ENCODE measurements at places on chromosomes 3 and 15.

DNA sequence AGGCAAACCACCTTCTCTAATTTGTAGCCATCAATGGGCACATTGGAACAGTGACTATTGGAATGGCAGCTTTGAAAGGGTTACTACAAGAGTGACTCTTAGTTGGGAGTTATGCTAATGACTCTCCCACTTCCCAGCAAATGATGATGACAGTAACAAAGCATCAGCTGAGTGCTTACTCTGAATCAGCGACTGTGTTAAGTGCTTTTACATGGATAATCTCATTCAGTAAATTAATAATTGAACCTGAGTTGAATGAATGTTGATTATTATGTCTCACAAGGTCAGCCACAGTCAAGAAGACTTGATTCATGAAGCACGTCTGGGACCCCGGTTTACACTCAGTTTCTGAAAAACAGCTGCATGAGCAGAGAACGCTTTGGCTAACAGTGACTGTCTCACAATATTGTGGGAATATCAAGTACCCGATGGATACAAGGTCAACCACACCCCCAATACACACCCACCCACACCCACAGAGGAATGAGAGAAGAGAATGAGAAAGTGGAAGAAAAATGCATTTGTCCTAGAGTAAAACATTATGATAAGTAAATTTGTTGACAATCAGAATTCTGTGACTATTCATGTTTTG lies 242.0 kb upstream of the FEZF2 start:
- H3K4me1 ChIP-seq, result no peaks in the 10 kb centered on the region
- no peaks in the 10 kb centered on the region for H3K36me3 ChIP-seq
- no peak overlapping the region for H3K4me3 ChIP-seq

DNA sequence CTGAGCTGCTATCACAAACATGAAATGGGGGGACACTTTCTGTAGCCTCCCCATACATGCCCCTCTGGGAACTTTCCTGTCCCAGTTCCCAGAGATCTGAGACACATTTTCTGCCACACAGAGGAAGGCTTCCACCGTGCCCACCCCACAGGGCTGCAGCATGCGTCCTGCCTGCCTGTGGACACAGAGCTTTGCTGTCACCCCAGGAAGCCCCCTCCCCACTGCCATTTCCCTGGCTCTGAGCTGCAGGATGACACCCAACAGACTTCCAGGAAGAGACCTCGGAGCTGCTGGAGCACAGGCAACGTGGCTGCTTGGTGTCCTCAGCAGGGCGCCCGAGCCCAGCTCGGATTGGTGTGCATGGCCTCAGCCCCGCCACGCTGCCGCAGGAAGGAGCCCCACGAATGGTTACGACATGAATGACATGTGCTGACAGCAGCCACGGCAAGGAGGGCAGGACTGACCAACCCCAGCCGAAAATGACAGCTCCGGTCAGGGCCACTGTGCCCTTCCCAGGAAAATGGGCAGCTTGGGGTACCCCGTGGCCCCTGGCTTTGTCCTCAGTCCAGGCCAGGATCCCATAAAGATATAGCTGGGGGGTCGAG lies 81.3 kb downstream of the VGLL4 start:
- no peak overlapping the region for H3K27ac ChIP-seq
- peaks cover 85% of the 10 kb centered on the region for H3K36me3 ChIP-seq
- H3K27me3 ChIP-seq, result no peaks in the 10 kb centered on the region
- H3K4me3 ChIP-seq, result no peak overlapping the region

DNA sequence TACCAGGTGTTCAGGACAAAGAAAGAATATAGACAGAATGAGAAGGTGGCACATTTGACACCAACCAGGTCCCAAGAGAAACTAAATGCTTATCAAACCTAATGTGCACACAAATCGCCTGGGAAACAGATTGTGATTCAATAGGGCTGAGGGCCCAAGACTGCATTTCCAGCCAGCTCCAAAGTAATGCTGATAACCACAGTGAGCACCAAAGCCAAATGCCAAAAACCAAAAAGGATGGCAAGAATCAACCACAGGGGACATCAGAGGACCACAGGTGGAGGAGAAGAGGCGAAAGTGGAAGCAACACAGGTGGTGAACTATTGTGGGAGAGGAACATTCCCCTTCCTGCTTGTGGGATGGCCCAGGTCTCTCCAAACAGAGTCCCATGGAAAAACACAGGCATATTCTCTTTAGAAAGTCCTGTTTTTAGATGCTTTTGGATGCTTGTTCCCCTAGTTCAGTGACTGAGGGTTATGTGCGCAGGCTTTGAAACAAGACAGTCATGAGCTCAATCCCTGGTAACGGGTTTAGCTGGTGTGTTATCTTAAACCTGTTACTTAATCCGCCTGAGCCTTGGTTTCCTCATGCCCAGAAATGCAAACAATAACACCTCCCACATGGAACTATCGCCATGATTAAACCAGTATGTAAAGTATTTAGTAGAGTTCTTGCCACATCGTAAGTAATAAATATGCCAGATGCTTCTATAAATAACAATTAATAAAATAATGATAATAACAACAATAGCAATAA lies 241.7 kb downstream of the ATP8B4 start:
- no peaks in the 10 kb centered on the region for H3K4me1 ChIP-seq
- H3K36me3 ChIP-seq, result peaks cover 94% of the 10 kb centered on the region
- no peak overlapping the region for H3K4me3 ChIP-seq
- H3K27ac ChIP-seq, result no peak overlapping the region
- DNase-seq, result no peak
- H3K27me3 ChIP-seq, result no peaks in the 10 kb centered on the region

DNA sequence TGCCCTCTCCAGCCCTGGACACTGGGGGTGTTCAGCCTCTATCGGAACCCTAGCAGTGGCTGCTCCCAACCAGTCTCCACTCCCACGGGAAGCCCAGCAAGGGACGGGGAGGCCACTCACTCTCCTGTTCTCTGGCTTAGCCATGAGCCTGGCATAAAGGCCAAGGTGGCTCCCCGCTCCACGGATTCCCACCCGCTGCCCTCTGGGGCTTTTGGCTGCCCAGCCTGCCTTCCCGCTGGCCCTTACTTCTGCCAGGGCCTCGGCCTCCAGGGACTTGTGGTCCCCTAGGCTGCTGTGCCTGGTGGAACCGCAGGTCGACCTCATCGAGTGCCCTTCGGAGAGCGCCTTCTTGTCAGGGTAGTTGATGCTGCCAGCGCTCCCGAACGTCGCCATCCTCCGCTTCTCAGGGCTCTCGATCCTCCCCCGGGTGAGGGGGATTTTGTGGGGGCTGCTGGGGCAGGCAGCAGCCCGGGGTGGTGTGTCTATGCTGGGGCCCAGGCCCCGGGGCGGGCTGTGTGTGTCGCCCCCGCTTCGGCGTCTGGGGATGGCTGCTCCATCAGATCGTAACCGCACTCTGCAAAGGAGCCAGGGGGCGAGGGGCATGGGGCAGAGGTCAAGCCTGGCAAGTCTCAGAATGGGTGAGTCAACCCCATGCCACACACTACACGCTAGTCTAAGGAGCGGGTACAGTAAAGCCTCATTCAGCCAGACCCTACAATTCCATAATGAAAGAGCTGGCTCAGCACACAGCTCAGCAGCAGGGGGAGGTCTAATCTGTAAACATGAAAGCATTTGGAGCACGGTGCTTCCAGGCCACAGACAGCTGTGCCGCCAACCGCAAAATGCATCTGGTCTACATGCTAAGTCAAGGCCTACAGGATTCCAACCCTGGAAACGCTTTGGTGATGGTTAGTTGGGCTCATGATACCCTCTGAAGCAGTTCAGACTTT lies 27.3 kb upstream of the RAD18 start:
- peaks cover 2% of the 10 kb centered on the region for H3K36me3 ChIP-seq
- no peak for DNase-seq
- H3K4me1 ChIP-seq, result peaks cover 5% of the 10 kb centered on the region

- no peaks in the 10 kb centered on the region for H3K36me3 ChIP-seq
- H3K27ac ChIP-seq, result no peak overlapping the region
- DNase-seq, result no peak
Observed at GRCh38 chr3:64028754-64029153, 5.5 kb upstream of the PSMD6 start.

DNA sequence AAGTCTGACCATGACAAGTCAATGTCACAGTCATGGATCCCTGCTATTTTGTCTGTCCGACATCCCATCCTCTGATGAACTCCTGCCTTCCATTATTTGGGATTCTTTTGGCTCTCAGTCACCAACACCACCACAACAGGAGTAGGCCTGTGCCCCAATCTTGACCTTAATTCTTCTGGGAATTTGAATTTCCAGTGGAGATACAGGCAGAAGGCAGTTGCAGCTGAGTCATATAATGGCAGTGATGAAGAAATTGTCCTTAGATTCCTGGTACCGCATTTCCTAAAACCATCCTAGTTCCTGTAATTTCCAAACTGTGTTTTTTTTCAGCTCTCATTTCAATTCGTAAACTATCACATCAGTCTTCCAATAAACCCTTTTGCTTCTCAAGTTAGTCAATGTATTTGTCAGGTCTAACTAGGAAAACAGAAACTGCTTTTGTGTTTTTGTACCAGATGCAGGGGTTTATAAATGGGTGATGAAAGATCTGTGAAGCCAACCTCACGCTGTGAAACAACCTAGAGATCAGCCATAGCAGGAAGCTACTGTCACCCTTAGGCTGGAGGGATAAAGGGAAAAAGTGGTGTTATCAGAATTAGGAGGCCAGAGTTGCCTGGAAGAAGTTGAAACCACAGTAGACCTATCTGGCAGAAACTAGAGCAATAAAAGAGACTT lies 126.3 kb upstream of the TMEM108 start:
- no peak overlapping the region for H3K27ac ChIP-seq
- no peaks in the 10 kb centered on the region for H3K36me3 ChIP-seq
- H3K4me1 ChIP-seq, result no peaks in the 10 kb centered on the region
- no peak for DNase-seq

DNA sequence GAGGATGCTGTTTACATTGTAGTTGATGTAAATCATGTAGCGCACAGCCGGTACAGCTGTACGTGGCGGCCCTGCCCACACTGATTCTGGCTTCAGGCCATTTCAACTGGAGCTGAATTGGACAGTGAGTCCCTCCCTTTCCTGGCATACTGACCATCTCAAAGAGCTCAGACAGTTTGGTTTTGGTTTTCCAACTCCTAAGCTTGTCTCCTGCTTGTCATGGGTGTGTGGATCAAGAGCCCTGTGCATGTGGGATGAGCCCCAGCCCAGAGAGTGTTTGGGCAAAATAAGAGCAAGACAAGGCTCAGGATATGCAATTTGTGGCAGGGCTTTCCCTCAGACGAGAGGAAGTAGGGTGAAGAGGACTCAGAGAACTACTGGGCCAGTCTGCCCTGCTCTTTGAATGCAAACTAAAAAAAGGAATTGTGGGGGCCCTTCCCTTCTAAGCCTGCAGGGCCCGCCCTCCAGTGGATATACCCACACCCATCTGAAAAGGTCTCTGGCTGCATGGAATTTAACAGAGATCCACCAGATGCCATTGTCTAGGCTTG lies 13.3 kb downstream of the ITGA11 start:
- no peaks in the 10 kb centered on the region for H3K36me3 ChIP-seq
- peaks cover 13% of the 10 kb centered on the region for H3K4me1 ChIP-seq
- H3K27ac ChIP-seq, result no peak overlapping the region
- H3K27me3 ChIP-seq, result no peaks in the 10 kb centered on the region
- no peak overlapping the region for H3K4me3 ChIP-seq
